ENCODE measurements at places on chromosomes 3 and 15.

DNA sequence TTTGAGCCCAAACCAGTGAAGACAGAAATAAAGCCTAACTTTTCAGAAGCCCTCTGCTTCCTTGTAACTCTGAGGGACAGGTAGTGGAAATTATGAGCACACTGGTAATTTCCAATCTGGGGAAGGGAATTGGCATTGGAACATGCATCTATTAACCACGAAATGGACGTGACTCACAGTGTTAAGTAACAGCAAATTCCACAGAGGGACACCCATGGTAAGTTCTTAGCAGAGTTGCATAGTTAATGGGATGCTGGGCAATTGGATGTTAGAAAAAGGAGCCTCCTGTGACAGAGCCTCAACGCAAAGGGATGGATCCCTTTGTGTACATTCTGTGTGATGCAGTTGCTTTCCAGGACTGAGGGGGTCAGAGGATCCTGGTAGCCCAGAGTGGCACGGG, 168.6 kb downstream of the SEMA6D start:
- no peak for DNase-seq

GRCh38 chr3:100891033-100891432, 102.2 kb downstream of the ABI3BP start:
- DNase-seq = no peak

GRCh38 chr3:194439881-194440550, 41.0 kb upstream of the GP5 start:
- DNase-seq = no peak

- no peak for DNase-seq
These were observed 33.4 kb upstream of the CTDSPL2 start for GRCh38 chr15:44394062-44394461.

DNA sequence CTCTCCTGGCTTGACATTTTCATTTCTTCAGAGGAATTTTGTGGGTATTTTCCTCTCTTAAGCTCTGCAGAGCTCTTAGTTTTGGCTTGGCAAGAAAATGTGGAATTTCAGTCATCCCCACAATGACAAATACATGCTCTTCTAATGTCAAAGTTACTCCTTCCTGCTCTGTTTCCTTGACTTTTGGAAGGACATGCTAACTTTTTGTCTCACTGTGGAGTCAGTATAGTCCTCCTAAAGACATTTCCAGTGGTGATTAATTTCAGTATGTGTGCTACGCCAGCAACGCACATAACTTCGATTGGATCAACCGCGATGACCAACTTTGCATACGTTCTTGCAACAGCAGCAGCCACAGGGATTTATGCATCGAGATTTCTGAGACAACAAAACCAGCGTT, 13.3 kb downstream of the EBLN2 start:
- DNase-seq = no peak

DNA sequence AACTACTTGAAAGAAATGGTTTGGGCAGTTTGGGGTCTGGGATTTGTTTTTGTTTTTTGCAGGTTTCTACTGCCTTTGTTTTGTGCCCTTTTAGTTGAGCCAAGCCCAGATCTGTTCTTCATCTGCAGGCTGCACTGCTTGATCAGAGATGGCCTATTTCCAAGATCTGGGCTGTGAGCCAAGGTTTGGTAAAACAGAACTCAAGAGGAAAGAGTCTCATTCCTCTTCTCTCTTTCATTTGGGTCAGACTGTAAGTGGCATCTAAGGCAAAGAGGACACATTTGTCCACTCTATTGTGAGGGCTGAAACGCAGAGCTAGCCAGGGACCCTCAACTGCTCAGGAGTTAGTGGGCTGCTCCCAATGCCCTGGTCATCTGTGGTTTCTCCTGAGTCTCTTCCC, 104.4 kb upstream of the UBE3A start:
- DNase-seq = no peak

DNA sequence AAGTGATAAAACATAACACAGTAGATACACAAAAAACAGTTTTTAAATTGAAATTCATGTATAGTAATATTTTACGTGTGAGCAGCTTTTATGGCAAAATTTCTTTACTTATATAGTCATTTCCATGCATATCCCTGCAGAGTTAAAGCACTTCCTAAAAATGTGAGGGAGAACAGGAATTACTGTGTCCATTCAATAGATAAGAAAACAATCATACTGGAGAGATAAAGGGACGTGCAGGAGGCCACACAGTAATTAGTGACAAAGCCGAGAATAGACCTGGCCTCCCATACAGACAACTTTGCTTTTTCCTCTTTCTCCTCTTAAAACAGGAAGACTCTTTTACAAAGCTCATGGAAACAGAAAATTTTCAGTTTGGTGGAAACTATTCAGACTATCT, 247.5 kb downstream of the CDIN1 start:
- no peak for DNase-seq

DNA sequence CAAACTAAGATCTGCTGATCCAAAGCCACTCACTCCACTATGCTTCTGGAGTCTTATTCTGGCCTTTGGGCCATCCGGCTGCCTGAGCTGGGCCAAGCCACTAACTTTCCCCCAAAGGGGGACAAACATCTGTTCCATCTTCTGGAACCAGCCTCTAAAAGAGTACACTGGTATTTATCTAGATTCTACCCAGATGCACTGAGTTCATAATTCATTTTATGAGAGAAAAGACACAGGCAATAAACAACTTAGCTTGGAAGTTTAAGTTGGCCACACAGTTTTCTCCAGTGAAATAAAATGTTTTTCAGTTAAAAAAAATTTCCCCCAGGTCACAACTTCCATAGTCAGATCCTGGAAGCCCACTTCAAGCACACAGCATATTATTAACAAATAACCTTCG, 80.1 kb upstream of the ARHGEF3 start:
- DNase-seq = no peak
